ENCODE measurements at places on chromosomes 6 and 20. TPM values are rescaled to one million over a fixed set of nuclear protein-coding genes. Genes with fewer than 3 reads are reported as not detected.

GRCh38 chr6:102415891-102416290, 1022.4 kb downstream of the GRIK2 start:
- no peak for DNase-seq

- no peak for DNase-seq
Observed at GRCh38 chr6:3196770-3197169, 30.7 kb downstream of the TUBB2B start.

GRCh38 chr20:24098886-24099285, 110.3 kb upstream of the GGTLC1 start:
- DNase-seq: no peak

DNA sequence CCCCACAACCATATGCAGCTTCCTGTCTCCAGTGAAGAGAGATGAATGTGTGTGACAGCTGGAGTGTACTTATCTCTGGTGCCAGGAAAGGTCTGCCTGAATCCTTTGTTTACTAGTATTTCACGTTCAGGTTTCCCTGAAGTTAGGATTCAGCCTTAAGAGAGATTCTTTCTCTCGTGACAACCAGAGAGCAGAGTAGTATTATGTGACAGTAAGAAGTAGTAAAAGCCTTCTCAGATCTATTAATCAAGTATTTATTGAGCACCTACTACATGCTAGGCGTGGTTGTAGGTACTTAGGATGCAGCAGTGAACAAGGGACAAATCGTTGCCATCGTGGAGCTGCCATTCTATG, 949 bp downstream of the KIFC1 start:
- no peak for DNase-seq

GRCh38 chr6:15058200-15059061, 187.4 kb upstream of the JARID2 start:
- peak; percentile 41 for DNase-seq

- DNase-seq: no peak
Observed at GRCh38 chr6:47363736-47364135, 54.0 kb upstream of the TNFRSF21 start.

GRCh38 chr6:41659935-41660334, 21.7 kb downstream of the MDFI start:
- DNase-seq: no peak

GRCh38 chr20:58084966-58085365, 143.5 kb downstream of the ANKRD60 start:
- DNase-seq: no peak

XKR7 gene
- 0.73 TPM for total RNA-seq

SRF gene
- total RNA-seq: 52.2 TPM

DNA sequence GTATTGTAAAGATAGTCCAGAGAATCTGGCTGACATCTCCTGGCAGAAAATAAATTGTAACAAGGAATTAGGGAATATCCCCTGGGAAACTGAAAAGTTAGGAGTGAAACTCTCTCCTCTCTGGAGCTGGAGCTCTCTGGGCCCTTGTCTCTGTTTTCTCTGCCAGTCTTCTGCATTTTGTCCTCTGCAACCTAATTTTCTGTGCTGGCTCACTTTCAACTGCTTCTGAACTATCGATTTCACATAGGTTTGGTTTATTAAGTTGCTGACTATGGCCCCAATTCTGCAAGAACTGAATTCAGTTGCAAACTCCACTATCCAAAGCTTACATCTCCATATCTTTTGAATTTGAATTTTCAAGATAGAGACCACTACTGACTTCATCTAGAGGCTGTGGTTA, 9.3 kb downstream of the TCF21 start:
- no peak for DNase-seq

Data from H7 (cell line).